ENCODE measurements at places on chromosomes 4 and X.
A peak's percentile ranks its signal among the peaks of the same experiment; 100 is the strongest.

DNA sequence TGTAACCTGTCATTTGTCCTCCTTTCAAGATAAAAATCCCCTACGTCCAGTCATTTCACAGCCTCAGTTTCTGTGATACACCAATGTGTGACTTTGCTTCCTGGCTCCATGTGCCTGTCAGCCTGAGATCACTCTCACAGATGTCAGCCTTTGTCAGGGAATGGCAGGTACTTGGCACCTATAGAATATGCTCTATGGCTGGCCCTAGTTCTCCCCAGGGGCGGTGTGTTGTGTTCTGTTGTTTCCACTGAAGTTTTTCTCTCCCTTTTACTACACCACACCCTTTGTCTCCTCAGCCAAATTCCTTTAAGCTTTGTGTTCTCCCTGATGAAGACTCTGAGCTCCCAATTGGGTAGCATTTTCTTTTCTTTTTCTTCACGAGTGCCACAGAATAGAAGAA, 81.7 kb downstream of the ALPK1 start:
- DNase-seq, result no peak

GRCh38 chr4:163624727-163625126, 130.2 kb downstream of the TMA16 start:
- DNase-seq, result no peak

DNA sequence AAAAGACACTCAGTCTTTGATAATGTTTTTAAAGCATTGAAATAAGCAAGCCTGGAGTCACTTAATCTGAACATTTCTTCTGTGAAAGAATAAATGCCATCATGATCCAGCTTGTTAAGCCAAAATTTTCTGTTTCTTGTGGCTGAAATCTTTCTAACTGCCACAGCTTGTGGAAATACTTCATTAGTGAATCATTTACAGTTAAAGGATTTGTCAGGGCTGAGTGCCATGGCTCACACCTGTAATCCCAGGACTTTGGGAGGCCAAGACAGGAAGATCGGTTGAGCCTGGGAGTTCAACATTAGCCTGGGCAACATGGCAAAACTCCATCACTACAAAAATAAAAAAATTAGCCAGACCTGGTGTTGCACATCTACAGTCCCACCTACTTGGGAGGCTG, 93.3 kb upstream of the PDE5A start:
- DNase-seq, result no peak

DNA sequence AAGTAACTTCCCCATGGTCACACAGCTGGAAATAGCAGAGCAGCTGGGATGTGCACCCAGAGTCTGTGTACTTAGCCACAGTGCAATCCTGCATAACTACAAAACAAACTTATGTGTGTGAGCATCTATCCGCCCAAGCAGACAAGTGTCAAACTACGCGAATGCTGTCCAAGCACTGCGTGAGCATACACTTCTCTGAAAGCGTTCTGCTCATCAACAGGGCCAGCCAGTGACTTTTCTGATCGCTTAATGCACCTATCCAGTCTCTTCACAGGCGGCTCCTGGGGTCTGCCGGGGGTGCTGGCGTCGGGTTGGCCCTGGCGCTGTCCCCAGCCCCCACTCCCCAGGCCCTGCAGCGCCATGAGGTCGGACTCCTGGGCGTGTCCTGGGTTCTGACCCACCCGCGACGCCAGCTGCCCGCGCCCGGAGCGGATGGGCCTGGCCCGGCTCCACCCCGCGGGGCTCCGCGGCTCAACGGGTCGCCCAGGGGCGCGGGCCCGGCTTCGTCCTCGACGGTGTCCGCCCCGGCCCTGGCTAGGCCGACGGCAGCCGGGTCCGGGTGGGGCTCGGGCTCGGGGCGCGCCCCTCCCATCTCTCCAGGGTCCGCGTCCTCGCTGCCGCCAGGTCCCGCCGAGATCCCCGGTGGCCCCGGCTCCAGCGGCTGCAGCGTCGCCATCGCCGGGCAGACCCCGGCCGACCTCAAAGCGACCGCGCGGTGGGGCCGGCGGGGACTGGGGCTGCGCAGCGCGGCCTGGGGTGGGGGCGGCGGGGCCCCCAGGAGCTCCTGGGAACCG, 1.3 kb upstream of the ZNF141 start:
- no peak for DNase-seq

GRCh38 chr4:175511861-175512260, 300.2 kb downstream of the GPM6A start:
- no peak for DNase-seq

GRCh38 chrX:23953908-23954269, 46.1 kb downstream of the CXorf58 start:
- no peak for DNase-seq

- no peak for DNase-seq
These were observed 86.4 kb upstream of the UXT start for GRCh38 chrX:47745416-47745815.

DNA sequence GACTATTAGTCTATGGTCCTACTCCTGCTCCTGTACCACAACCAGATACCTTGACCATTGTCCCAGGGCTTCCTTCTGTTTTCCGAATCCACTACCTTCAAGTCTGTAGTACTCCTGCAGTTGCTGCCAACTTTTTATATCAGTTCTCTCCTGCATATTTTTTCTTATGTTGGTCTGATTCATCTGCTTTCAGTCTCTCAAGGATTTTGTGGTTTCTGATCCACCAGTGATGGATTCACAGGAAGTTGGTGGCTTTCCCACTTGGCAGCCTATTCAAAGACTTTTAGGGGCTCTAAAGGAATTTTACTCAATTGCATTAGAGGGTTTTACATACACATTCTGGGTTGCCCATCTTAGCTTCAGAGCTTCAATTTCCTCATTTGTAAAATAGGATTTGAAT, 23.6 kb downstream of the KIF4A start:
- no peak for DNase-seq

DNA sequence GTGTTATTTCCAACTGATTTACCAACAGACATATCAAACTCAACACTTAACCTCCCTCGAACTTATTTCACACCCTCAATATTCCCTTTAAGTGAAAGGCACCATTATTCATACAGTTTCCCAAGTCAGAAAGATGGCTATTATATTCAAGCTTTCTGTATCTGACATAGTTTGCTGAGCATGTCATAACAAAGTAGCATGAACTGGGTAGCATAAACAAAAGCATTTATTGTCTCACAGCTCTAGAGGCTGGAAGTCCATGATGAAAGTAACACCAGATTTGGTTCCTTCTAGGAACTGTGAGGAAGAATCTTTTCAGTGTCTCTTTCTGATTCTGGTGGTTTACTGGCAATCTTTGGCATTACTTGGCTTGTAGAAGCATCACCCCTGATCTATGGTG, 1388.6 kb downstream of the TECRL start:
- no peak for DNase-seq

DNA sequence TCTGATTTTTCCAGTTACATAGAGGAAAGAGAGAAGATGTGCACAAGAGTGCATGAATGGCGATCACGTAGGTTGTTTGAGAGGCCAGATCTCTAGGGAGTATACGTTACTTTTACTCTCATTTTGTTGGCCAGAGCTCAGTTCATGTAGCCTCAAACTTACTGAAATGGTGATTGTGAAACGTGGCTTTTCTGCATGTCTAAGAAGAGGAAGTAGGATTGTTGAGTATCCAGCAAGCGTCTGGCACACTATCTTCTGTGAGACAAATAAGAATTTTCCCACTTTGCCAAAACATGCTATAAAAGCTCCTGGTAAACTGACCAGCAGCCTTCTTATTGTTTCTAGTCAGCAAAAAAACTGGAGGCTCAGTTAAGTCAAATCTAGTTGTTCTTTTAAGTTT, 264.5 kb upstream of the EMCN start:
- no peak for DNase-seq

- DNase-seq, result peak; percentile 5
These were observed 63.2 kb downstream of the CD40LG start for GRCh38 chrX:136711147-136711546.

DNA sequence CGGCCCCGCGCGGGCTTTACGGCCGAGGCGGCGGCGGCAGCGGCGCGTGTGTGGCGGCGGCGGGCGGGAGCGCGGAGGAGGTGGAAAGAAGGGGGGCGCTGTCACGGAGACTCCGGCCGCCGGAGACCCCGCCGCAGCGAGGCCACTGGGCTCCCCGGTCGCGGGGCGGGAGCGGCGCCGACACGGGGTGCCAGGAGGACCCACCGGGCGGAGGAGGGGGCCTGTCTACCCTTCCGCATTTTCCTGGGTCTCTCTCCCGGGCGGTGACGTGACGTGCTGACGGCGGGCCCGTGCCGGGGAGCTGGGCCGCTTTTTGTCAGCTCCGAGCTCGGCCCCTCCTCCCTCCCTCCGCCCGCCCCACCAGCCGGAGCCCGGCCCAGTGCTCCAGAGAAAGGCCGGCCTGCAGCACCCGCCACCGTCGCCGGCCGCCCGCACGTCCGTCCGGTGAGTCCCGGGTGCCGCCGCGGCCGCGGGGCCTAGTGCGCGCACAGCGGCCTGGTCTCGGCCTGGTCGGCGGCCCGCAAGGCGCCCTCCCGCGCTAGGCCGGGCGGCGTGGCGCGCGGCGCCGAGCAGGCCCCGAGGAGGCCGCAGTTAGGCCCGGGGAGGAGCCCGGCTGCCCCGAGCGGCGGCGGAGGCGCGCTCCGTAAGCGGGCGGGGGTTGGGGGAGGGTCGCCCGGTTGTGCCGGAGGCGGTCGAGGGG, at the start of gene ZFX:
TSS of gene ZFX (plus strand) at position 379 of the 700 bp plus-strand sequence. CDS start 23,014 bp downstream, outside the sequence.
- DNase-seq, result peak; percentile 29

DNA sequence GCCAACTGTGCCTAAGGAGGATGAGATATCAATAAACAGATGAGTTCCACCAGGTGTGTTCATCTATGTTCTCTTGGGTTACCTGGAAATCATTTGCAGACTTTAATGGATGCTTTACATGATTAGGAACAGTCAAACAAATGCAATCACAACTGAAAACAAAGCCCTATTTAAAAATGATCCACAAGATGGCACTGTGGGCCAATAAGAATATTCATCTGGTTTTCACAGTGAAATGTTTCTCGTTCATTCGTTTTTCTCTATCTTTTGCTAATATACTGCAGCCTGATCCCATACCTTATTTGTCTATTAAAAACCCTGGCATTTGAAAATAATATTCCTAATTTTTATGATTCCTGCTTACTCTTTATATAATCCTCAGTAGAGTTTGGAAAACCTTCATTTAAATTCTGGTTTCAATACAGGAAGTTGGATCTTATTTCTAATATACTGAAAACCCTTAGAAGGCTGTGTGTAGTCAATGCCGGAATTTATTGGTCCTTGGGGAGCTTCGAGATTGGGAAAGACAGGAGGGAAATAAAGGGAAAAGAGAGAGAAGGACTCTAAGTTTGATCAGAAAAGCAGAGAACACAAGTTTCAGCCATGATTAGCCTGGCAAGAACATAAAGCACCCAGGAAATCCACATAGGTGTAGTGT, 63.8 kb upstream of the TAPT1 start:
- DNase-seq, result peak; percentile 10

DNA sequence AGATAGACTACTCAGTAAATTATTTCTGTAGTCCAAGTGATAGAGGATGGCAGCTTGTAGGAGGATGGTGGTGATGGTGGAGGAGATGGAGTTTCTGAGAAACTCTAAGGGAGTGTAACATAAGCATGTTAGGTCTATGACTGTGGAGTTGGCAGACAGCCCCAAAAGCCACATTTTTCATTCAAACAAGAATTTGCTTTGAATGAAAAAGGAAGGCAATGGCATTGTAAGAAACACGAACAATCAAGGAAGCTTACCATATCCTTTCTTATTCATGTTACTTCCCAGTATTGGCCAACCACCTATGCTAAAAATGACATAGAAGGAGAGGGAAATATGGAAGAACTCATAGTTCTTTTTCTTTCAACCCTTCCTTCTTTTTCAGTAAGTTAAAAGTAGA, 18.7 kb upstream of the SEC24B start:
- DNase-seq, result no peak

DNA sequence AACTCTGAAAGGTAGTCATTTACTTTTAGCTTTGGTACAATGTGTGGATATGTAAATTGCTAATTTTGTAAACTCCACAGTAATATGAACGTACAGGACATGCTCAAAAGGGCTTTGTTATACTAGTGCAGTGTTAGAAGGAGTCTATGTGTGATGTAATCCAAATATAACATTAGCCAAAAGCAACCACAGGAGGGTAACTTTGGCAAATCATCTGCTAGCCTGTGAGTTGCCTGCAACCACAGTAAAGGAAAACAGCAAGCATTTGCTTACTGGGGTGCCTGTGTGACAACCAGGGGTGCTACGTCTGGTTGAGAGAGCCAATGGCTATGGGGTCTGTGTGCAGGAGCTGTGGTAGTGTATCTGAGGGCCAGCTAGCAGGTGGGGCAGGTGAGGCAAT, 245.8 kb downstream of the ADAMTS3 start:
- DNase-seq, result no peak

DNA sequence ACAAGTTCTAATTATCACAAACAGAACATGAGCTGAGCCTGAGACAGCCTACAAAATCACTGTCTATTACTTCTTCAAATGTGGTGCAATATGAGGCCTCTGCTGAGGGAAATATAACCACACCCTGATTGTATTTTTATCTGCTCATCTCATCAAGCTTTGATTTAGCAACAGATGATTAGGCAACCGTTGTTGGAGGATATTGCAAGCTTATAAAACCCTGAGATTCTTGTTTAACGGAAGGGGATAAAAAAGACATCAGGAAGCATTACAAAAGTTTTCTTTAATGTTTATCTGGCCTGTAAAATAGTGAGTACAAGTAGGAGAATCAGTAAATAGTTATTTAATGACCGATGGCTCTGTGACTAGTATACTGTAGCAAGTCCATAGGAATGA, 108.5 kb downstream of the ZNF330 start:
- DNase-seq, result no peak

GRCh38 chr4:112318239-112319142, 21.3 kb downstream of the ALPK1 start:
- DNase-seq, result no peak

DNA sequence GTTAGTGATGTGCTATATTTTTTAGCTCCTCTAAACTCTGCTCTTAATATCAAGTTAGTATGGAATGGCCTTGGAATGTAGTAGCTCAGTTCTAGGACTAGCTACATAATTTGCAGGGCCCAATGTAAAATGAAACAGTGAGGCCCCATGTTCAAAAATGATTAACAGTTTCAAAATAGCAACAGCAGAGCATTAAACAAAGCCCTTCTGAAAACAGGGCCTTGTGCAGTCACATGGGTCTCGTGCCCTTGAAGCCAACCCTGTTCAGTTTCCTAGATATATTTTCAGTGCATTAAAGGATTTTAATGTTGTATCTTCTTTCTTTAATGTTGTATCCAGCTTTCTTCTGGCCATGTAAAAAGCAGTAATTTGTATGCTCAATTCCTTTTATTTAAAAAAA, 82.1 kb downstream of the TASL start:
- DNase-seq, result no peak

- DNase-seq, result no peak
These were observed 88.2 kb downstream of the PHOX2B start for GRCh38 chr4:41660352-41660751.

DNA sequence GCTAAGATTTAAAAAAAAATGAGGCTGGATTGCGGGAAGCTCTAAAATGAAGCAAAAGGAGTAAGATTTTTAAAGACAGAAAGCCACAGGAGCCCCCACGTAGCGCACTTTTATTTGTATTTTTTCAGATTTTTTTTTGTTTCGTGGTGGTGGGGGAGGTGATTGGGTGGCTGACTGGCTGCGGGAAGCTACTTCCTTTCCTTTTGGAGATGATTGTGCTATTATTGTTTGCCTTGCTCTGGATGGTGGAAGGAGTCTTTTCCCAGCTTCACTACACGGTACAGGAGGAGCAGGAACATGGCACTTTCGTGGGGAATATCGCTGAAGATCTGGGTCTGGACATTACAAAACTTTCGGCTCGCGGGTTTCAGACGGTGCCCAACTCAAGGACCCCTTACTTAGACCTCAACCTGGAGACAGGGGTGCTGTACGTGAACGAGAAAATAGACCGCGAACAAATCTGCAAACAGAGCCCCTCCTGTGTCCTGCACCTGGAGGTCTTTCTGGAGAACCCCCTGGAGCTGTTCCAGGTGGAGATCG, 908 bp downstream of the PCDH10 start:
- no peak for DNase-seq

GRCh38 chr4:138835832-138836533, 179.6 kb upstream of the NOCT start:
- DNase-seq, result peak; percentile 96

Data from COR-L47 (cell line).